ENCODE measurements at places on chromosomes 16 and 17.

DNA sequence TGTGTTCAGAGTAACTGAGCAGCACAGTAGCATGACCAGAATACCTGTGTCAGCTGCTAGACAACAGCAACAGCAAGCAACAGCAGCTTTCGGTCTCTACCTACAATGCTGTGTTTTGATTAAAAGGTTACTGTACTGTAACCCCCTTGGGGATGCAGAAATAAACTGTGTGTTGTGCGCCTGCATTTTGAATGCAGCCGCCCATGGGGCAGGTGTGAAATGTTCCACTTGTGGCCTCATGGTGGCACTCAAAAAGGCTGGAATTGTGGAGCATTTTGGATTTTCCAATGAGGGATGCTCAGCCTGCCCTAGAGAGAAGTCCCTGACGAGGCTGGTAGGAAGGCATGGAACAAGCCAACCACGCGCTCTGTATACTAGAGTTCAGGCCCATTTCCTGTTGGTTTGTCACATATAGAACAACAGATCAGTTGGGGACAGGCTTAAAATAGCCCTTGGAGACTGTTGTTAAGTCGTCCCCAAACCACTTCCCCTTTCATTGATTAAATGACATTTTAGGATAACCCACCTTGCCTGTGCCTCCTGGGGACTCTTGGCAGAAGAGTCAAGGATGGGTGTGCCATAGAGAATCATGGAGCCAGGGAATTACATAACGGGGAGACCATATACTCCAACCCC, 27.1 kb downstream of the SCPEP1 start:
- no peak for DNase-seq

GRCh38 chr17:38659415-38659814, 15.3 kb downstream of the EPOP start:
- DNase-seq: no peak

DNA sequence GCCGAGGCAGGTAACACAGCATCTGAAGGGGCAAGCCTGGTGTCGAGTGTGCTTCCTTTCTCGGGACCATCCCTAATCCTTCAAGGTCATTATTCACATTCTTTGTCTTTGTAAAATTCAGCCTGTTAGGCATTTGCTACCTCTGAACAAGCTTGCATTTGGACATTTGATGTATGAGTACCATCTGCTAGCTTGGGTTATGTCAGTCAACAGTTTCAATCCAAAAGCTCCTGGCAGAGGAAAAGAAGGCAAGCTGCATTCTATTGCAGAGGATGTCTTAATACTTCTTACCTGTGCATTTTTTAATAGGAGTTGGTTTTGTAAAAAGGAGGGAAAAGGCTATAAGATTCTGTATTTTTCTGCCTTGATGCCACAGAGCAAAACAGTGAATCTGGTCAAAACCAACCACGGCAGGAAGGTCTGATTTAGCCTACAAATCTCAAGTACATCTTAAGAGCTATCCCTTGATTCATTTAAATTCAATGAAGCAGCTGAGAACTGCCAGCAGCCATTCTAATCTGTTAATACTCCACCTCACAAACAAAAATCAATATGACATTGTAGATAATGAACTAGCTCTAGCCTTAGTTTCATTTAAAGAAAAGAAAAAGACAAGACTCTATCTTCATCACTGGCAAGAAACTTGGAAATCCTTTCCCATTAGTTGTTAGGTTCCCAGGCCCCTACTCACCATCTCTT, 39.0 kb downstream of the TEX2 start:
- DNase-seq: no peak

GRCh38 chr16:84678541-84678940, 21.3 kb upstream of the USP10 start:
- no peak for DNase-seq

- no peak for DNase-seq
Measured at GRCh38 chr16:17331071-17331607, 139.6 kb downstream of the XYLT1 start.

- no peak for DNase-seq
Measured at GRCh38 chr17:8707332-8708024, 37.2 kb downstream of the CCDC42 start.

Data from stimulated activated CD4-positive, alpha-beta T cell treated with anti-CD3 and anti-CD28 coated beads, Interleukin-1b, Interleukin-23, amount 100 ng/mL, for 1 hour (primary cell).